ENCODE measurements at places on chromosomes 11 and 22.

- no peak for DNase-seq
Observed at GRCh38 chr22:28025866-28026575, 107.0 kb upstream of the PITPNB start.

DNA sequence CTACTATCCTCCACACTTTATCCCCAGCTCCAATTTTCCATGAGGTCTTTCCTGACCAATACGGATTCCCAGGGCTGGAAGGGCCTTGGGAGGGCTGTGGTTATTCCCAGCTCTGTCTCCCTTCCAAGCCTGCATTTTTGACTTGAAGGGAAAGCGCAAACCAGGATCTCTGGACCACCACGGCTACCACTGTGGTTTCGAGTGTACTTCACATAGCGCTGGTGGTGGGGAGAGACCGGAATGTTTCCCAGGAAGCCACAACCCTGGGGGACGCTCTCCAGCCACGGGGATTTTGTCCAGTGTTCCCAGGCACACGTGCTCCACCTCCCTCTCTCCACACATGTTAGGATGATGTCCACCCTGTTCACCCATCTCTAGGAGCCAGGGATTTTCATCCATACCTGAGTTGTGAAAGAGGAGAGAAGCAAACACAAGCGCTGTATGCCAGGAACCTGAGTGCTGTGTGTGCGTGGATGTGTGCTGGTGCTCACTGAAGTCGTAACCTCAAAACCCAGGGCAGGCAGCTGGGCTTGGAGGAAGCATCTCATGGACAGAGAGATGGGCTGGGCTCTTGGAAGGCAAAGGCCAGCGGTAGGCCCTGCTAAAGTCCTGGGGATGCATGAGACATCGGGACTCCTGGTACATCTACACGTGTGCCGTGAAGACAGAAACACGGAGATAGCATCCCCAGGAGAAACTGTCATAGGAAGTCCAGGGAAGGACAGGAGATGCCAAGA, 1.3 kb upstream of the NPTXR start:
- DNase-seq = no peak

DNA sequence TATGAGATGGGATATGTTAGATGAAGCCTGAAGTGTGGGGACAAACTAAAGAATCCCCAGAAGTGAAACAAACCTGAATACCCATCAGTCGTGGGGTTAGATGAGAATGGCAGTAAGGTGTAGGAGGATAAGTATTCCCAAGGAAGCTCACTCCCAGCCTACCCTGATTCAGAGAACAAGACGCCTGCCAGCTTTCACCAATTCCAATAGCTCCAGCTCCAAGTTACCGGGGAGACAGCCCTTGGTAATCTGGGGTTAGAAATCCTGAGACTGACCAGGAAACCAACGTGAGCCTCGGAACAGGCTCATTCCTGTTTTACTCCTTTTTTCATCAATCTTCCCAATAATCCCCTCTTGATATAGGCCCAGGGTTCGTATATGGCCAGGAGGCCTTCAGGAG, 46.5 kb downstream of the RPL27A start:
- no peak for DNase-seq

DNA sequence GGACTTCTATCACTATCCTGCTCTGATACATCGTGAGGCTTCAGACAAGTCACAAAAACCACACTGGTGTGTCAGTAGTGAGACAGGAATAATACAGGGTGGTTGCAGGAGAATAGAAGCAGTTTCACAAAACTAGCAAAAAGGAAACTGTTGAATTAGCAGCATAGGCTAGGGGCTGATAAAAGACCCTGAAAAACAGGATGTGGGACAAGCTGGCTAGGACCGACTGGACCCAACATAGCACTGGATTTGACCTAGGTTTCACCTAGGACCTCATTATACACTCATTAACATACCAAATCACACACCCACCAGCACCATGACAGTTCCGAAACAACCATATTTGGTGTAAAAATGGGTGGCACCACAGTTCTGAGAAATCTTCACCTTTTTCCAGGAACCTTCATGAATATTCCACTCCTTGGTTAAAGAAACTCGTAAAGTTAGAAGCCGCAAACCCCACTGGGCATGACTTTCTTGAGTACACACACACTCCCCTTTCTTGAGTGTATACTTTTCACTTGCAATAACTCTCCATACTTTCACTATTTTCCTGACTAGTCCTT, 76.2 kb downstream of the SLC1A2 start:
- peak; percentile 25 for DNase-seq

GRCh38 chr11:103928802-103929161, 107.7 kb upstream of the DDI1 start:
- no peak for DNase-seq

DNA sequence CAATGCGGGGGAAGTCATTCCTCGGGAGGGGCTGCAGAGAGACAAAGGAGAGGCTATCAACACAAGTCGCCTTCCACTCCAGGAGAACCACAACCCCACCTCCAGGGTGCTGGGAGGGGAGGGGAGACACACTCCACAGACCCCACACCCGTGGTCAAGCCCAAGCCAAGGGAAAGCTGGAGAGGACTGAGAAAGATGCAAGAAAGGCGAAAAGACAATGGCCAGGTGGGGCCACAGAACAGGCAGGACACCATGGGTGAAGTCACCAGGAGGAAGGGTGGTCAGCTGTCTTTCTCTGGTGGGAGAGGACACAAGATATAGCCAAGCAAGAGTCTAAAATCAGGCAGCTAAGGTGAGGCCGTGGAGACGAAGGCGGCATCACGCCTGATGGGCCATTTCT, 16.0 kb downstream of the HDHD5 start:
- DNase-seq = no peak

DNA sequence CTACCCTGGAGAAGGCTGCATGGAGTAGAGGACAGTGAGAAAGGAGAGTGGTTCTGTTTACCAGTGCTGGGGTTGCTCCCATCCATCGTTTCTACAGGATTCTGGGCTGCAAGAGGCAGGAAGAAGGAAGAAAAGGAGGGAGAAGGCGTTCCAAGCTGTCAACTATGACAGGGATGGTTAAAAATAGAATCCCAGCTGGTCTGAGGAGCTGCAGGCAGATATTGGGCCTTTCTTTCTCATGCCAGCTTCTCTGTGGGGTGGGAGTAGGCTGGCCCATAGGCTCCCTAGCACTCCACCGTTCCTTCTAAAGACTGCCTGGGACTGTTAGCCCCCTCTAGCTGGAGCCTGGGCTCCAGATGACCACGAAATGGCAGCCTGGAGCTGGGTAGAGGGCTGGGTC, 13.6 kb downstream of the CCKBR start:
- DNase-seq = no peak

DNA sequence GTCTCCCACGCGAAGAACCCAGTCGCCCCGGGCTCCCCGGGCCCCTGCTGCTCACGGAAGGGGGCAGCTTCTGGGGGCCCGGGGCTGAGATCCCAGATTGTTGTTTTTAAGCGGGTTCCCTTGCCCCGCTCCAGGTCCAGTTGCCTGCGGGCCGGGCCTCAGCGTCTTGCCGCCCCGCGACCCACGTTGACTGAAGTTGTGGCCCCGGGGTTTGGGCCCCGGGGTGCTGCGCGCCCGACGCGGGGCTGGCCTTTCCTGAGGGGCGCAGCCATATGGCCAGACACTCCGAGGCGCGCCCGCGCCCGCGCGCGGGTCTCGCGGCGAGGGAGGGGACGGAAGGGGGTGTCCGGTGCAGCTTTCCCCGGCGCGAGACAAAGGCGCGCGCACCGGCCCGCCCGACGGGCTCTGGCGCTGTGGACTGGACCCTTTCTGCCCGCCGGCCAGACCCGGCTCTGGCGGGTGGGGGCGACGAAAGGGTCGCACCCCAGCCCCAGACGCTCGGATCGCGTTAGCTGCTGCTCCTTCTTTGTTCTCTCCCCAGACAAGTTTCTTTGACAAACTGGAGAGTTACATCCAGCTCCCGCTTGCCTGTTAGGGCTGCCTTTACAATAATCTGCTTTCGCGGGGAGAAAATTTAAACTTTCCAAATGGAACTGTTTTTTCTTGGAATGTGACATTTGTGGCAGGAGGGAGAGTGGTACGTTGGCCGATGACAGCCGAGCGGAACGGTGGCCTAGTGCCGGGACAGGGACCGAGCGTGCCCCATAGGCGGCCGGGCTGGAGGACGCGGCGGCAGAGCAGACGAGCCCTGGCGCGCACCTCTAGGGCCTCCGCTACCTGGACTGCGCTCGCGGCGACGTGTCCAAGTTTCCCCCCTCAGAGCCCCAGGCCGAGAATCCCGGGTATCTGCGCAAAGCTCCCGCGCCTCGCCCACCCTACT, 716 bp downstream of the AMOTL1 start:
- no peak for DNase-seq

GRCh38 chr22:33070600-33070999, 12.4 kb upstream of the SYN3 start:
- no peak for DNase-seq

All from activated CD4-positive, alpha-beta T cell treated with anti-CD3 and anti-CD28 coated beads for 24 hours (primary cell).